MG63 (cell line): ENCODE measurements at places on chromosomes 2 and 18.

- DNase-seq, result no peak
Measured at GRCh38 chr2:217625557-217626169, 377.1 kb downstream of the TNS1 start.

- no peak for DNase-seq
Measured at GRCh38 chr2:153043385-153043784, 325.0 kb downstream of the ARL6IP6 start.

DNA sequence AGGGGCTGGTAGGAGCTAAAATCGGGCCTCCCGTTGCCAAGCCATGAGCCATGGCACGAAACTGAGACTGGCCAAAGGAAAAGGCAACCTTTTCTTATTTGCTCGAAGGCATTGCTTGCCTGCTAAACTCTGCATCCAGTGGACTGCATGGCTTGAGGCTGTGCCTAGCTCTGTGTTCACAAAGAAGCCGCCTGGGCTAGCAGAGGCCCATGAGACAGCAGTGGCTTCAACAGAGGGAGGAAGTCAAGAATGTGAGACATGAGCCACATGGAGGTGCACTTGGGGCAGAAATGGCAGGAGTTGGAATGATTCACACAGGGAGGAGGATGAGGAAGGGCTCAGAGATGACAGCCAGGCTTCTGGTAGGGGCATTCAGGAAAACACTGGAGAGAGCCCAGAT lies 33.5 kb downstream of the TPRKB start:
- DNase-seq, result no peak

DNA sequence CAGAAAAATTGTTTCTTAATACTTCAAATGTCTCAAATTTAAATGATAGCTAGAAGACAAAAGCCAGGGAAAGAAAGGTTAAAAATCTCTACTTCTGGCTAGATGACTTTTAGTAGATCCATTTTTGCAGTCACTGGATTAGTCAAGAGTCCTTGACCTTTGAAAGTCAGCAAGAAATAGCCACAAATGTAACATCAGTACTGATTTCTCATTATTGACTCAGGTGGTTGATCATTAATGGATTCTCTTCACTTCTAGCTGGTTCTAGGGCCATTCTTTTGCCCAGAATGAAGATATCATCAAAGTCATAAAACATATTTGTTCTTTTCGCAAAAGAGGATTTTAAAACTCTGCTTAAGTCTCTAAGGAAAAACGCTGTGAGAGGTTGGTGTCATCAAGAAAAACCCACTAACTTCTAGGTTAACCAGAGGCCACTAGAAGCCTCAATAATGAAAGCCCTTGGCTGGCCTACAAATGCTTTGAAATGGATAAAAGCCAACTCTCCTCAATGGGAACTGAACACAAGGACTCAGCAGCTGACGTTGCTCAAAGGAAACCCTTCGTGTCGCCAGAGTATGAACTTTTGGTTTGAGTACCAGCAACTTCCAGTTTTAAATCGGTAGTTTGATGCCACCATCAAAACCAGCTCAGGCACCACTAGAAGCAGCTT lies 66.3 kb downstream of the IRS1 start:
- DNase-seq, result no peak

GRCh38 chr2:188345831-188346458 lies 54.3 kb downstream of the GULP1 start:
- no peak for DNase-seq

DNA sequence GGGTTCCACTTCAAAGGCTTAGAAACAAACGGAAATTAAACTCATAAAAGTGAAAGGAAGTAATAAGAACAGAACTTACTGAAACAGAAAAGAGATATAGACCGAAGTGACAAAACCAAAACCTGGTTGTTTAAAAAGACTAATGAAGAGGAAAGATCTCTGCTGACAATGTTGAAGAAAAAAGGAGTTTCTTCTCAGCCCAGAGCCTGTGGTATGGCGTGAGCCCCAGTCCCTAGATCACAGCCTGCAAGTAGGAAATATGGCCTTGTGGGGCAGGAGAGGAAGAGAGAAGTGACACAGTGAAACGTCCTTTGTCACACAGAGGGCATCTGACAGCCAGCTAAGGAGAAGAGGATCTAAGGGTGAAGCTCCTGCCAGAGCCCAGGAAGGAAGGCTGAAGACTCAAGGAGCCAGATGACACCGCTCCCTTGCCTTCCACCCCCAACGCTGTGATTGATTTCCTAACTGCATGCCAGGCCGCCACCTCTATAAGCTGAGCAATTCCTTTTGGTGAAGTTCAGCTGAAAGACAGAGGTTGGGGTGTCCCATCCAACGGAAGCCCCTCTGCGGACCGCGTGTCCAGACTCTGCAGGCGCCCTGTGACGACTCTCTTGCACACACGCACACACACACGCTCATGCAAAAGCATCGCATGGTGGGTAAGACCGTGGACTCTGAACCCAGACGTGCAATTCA lies 141.1 kb downstream of the HDAC4 start:
- DNase-seq, result no peak

DNA sequence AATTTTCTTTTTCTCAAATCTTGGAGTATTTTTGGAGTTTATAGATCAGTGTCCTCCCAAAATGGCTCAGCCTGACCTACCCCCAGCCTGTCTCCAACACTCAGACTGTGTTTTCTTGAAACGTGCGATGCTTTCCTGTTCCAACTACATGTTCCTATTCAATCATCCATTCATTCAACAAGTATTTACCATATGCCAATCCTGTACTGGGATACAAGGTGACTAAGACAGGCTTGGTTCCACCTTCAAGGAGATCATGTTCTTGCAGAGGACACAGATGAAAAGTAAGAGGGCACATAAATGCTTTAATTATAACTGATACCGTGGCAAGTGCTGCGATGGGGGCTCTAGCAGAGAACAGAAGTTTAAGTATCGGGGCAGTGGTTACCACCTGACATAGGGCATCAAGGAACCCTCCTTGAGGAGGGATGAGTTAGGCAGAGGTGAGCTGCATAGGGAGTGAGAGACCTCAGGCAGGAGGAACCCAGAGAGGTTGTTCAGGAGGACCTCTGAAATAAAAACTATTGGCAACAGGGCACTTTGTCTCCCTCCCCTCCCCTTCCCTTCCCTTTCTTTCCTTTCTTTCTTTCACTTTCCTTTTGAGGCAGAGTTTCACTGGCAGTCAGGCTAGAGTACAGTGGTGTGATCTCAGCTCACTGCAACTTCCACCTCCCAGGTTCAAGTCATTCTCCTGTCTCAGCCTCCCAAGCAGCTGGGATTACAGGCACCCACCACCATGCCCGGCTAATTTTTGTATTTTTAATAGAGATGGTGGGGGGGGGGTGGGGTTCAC lies 469.0 kb downstream of the EPHA4 start:
- no peak for DNase-seq
